ENCODE measurements at places on chromosomes 2 and 18. TPM values are rescaled to one million over a fixed set of nuclear protein-coding genes. Genes with fewer than 3 reads are reported as not detected.

- H3K36me3 ChIP-seq: peaks cover 94% of the 10 kb centered on the region
- no peaks in the 10 kb centered on the region for H3K27me3 ChIP-seq
- DNase-seq: no peak
Observed at GRCh38 chr2:86485103-86485502, 43.9 kb downstream of the KDM3A start.

DNA sequence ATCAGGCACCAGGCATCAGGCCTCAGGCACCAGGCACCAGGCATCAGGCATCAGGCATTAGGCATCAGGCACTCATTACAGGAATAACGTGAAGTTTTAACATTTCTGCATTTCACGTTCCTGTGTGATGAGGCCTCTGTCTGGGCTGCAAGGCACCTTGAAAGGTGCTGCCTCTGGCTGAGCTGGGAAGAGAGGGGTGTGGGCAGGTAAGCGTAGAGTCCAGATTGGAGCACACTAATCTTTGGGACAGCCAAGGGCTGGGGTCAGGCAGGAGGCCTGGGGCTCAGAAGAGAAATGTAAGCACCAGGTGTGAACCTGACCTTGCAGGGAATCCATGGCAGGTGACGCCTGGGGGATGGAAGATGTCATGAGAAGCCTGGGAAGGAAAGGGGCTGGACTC is 25.3 kb upstream of the SNTG2 start:
- H3K27ac ChIP-seq: no peak overlapping the region
- no peaks in the 10 kb centered on the region for H3K4me1 ChIP-seq
- H3K4me3 ChIP-seq: no peak overlapping the region
- no peak for DNase-seq
- no peaks in the 10 kb centered on the region for H3K27me3 ChIP-seq

- no peaks in the 10 kb centered on the region for H3K36me3 ChIP-seq
- no peaks in the 10 kb centered on the region for H3K27me3 ChIP-seq
- H3K4me3 ChIP-seq: no peak overlapping the region
- H3K27ac ChIP-seq: no peak overlapping the region
- H3K4me1 ChIP-seq: peaks cover 6% of the 10 kb centered on the region
- DNase-seq: no peak
Observed at GRCh38 chr2:109511168-109511567, 102.6 kb downstream of the SEPTIN10 start.

- H3K27ac ChIP-seq: no peak overlapping the region
- no peaks in the 10 kb centered on the region for H3K27me3 ChIP-seq
- no peak for DNase-seq
- H3K4me1 ChIP-seq: no peaks in the 10 kb centered on the region
- no peak overlapping the region for H3K4me3 ChIP-seq
Observed at GRCh38 chr2:51693640-51694039, 661.7 kb upstream of the NRXN1 start.

DNA sequence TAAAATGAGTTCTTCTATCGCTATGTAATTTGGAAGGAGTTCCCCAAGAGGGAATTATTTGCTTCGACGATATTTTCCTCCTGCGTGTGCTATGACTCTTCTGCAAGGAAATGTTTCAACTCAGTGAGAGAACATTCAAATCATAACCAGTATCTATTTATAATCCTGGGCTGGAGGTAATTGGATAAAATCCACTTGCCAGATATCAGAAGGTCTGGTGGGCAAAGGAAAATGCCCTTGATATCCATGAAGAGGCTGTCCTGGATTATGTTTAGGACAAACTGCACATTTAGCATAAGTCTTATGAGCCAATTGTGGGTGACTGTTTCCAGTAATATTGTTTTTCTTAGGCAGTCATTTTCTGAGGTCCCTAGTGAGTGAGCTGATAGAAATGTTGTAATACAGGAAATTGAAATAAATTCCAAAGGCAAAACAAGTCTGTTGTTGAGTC is 17.7 kb downstream of the RPIA start:
- H3K4me1 ChIP-seq: no peaks in the 10 kb centered on the region
- H3K27me3 ChIP-seq: no peaks in the 10 kb centered on the region
- H3K4me3 ChIP-seq: no peak overlapping the region
- peak overlapping the region; percentile 41 for H3K27ac ChIP-seq
- DNase-seq: no peak

- no peak for DNase-seq
- no peak overlapping the region for H3K27ac ChIP-seq
- H3K4me3 ChIP-seq: no peak overlapping the region
- H3K36me3 ChIP-seq: no peaks in the 10 kb centered on the region
- H3K27me3 ChIP-seq: peaks cover 74% of the 10 kb centered on the region
Observed at GRCh38 chr2:172082105-172082943, 3.0 kb upstream of the DLX1 start.

DNA sequence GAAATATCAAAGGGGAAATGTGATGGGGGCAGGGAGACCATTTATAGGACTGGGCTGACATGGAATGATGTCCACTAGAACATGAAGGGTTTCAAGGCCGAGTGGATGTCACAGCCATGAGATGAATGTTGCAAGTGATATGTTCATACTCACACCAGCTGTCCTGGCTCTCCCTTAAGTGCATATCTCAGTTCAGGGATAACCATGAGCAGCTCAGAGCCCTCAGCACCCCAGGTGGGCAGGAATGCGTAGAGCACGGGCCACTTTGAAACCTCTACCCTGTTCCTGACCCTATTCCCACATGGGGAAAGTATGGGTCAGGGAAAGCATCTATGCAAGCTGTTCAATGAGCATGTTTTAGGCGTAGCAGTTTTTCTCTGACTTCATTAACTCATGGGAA is 12.4 kb upstream of the EML4 start:
- no peak overlapping the region for H3K27ac ChIP-seq
- no peak overlapping the region for H3K4me3 ChIP-seq
- no peaks in the 10 kb centered on the region for H3K36me3 ChIP-seq

GRCh38 chr2:231016566-231017230 is 20.6 kb upstream of the C2orf72 start:
- H3K36me3 ChIP-seq: no peaks in the 10 kb centered on the region
- no peaks in the 10 kb centered on the region for H3K4me1 ChIP-seq
- H3K27ac ChIP-seq: no peak overlapping the region
- H3K27me3 ChIP-seq: no peaks in the 10 kb centered on the region
- no peak overlapping the region for H3K4me3 ChIP-seq
- DNase-seq: no peak

GRCh38 chr2:18519914-18520450 is 40.5 kb downstream of the RDH14 start:
- no peaks in the 10 kb centered on the region for H3K4me1 ChIP-seq
- H3K36me3 ChIP-seq: no peaks in the 10 kb centered on the region
- peak overlapping the region; percentile 84 for H3K27ac ChIP-seq

DNA sequence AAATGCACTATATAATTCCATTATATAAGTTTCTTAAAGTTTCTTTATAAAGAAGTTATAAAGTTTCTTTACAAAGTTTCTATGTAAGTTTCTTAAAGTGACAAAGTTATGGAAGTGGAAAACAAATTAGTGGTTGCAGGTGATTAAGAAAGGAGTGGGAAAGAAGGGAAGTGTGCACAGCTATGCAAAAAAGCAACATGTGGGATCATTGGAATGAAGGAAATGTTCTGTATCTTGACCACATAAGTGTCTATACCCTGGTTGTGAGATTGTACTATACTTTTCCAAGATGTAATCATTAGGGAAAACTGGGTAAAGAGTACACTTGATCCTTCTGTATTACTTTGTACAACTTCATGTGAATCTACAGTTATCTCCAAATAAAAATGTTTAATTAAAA is 1541.1 kb downstream of the LRP1B start:
- H3K27me3 ChIP-seq: no peaks in the 10 kb centered on the region
- no peak overlapping the region for H3K27ac ChIP-seq
- H3K36me3 ChIP-seq: no peaks in the 10 kb centered on the region
- DNase-seq: no peak
- H3K4me1 ChIP-seq: no peaks in the 10 kb centered on the region
- no peak overlapping the region for H3K4me3 ChIP-seq

DNA sequence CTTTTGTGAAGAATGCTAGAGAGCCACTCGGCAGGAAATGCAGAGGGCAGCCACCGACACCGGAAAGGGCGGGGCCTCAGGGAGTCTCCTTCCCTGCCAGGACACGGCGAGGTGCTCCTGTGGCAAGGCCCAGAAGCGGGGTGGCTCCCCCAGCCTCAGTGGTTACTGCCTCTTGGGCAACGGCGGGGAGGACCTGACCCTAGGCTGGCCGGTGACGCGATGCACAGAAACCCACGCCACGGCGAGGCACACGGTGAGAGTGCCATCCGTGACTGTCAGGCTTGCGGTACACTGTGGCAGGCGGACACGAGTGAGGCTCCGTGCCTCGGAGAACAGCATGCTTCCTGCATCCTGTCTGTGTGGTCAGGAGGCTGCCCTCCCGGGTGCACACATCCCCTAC is 47.8 kb downstream of the ZAP70 start:
- no peaks in the 10 kb centered on the region for H3K27me3 ChIP-seq
- H3K36me3 ChIP-seq: peaks cover 67% of the 10 kb centered on the region

DNA sequence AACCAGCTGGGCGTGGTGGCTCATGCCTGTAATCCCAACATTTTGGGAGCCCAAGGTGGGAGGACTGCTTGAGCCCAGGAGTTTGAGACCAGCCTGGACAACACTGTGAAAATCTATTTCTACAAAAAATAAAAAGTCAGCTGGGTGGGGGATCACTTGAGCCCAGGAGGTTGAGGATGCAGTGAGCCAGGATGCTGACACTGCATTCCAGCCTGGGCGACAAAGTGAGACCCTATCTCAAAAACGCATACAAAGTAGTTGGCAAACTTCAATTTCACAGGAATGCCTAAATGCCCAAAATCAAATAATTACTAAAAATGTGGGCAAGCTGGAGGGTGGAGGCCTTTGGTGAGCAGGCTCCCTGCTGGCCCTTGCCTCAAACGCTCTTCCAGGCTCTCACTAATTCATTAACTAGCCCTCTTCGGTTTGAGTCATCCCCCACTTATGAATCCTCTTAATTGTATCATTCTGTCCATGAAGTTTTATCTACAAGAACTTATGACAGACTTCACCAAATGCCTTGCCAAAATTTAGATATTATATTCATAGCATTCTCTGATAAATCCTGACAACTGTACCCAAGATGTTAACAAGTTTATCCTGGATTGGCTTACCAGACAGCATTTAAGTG is 68.7 kb upstream of the ZFP36L2 start:
- H3K27ac ChIP-seq: peak overlapping the region; percentile 74
- H3K36me3 ChIP-seq: peaks cover 11% of the 10 kb centered on the region
- H3K4me3 ChIP-seq: no peak overlapping the region
- no peak for DNase-seq
- no peaks in the 10 kb centered on the region for H3K27me3 ChIP-seq

Gene DSG4
- not detected for total RNA-seq

Gene SCN3A
- total RNA-seq: 2.6 TPM

Gene PSTPIP2
- 3.4 TPM for total RNA-seq

Gene ID2
- total RNA-seq: 213 TPM

All from right atrium auricular region (tissue), 2 donors.